K562 (cell line): ENCODE measurements at places on chromosomes 7 and 10.

DNA sequence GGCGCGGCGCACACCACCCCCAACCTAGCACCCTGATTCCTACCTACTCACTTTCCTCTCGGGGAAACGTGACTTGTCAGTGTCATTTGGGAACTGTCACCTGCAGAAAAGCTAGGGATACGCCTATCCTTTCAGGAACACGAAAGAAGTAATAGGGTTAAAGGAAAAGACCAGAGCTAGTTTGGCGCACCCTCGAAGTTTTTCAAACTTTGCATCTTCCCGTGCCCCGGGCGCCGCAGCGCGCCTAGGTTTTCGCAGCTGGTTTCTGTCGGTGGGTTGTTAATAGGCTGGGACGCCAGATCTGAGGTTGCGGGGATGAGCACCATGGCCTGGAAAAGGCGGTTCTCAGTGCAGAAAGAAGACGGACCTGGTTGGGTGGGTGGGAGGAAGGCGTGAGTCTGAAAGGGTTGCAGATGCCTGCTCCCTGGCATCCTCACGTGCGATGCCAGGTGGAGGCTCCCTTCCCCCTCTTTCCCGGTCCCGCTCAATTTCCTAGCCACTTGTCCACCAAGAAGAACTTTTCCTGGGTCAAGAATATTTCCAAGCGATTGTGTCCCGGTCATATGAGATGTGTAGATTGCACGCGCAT is 568 bp upstream of the MEOX2 start:
- H3K27ac ChIP-seq, result no peak overlapping the region
- H3K36me3 ChIP-seq, result no peaks in the 10 kb centered on the region
- no peaks in the 10 kb centered on the region for H3K4me1 ChIP-seq
- DNase-seq, result no peak

- no peak for DNase-seq
- H3K27ac ChIP-seq, result no peak overlapping the region
- no peaks in the 10 kb centered on the region for H3K36me3 ChIP-seq
- peaks cover 95% of the 10 kb centered on the region for H3K27me3 ChIP-seq
- no peak overlapping the region for H3K4me3 ChIP-seq
- no peaks in the 10 kb centered on the region for H3K4me1 ChIP-seq
Observed at GRCh38 chr7:151696721-151697514, 177.2 kb upstream of the RHEB start.

DNA sequence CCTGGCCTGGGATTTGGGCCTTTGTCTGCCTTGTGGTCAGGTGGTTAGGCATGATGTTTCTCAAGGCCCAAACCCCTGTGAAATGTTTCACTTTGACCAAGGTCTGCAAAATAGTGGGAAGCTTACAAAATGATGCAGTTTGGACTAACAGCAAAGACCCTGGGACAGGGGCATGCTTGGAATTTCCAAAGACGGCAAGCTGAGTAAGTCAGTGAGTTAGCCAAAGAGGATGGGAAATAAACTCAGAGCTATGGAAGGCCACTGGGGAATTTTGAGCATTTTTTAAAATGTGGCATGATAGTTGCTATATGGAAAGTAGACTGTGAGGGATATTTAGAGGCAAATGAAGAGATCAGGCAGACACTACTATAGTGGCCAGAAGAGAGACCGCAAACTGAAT is 31.6 kb upstream of the PPP1R3C start:
- no peaks in the 10 kb centered on the region for H3K4me1 ChIP-seq
- H3K4me3 ChIP-seq, result no peak overlapping the region
- H3K27me3 ChIP-seq, result no peaks in the 10 kb centered on the region; the same call in 2 of the 3 replicates
- no peak for DNase-seq
- no peaks in the 10 kb centered on the region for H3K36me3 ChIP-seq
- no peak overlapping the region for H3K27ac ChIP-seq

DNA sequence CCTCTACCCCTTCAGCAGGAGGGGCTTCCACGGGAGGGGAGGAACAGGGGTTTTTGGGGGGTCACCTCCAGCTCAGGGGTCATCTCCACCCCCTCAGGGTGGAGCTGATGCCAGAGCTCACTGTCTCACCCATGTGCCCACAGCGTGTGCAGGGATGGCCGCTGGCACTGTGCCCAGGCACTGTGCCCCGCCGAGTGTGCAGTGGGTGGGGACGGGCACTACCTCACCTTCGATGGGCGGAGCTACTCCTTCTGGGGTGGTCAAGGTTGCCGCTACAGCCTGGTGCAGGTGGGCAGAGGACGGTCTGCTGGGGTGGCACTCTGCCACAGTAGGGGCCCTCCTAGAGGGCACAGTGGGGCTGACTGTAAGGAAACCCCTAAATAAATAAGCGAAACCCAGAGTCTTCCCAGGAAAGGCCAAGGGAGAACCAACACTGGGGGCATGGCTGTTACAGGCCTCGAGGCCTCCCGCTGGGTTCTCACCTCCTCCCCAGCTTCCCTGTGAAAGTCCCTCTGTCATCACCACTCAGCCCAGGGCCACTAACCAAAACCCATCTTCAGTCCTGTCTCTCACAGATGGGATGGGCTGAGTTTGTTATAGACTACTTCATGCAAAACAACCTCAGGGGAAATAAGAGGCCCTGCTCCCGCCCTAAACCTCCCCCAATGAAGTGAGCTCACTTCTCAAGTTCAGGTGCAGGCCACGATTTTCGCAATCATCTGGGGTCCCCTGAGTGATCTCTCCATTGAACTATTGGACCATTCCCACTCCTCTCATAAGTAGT is 7.4 kb upstream of the ZNF467 start:
- H3K36me3 ChIP-seq, result no peaks in the 10 kb centered on the region
- H3K4me3 ChIP-seq, result no peak overlapping the region
- H3K4me1 ChIP-seq, result no peaks in the 10 kb centered on the region; the same call in 2 of the 3 replicates
- no peak for DNase-seq
- H3K27me3 ChIP-seq, result peaks cover 5% of the 10 kb centered on the region

DNA sequence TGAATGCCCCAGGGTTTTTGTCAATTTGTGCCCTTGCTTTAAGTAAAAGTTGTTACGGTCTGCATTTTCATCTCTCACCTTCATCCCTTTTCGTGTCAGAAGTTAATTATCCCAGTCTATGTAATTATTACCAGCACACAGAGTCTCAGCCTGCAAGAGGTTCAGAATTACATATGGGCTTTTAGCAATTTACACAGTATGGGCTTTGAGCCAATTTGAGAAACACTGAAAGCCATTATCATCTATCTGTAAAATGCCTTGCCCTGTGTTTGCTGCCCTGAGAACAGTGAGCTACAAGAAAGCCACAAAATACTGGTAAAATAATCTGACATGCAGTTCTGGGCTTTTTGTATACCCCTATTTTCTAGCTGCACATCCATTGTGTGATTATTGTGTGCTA is 125.6 kb upstream of the STEAP4 start:
- H3K27me3 ChIP-seq, result no peaks in the 10 kb centered on the region
- no peak overlapping the region for H3K27ac ChIP-seq
- H3K4me1 ChIP-seq, result no peaks in the 10 kb centered on the region
- no peak for DNase-seq
- H3K36me3 ChIP-seq, result no peaks in the 10 kb centered on the region
- H3K4me3 ChIP-seq, result no peak overlapping the region

DNA sequence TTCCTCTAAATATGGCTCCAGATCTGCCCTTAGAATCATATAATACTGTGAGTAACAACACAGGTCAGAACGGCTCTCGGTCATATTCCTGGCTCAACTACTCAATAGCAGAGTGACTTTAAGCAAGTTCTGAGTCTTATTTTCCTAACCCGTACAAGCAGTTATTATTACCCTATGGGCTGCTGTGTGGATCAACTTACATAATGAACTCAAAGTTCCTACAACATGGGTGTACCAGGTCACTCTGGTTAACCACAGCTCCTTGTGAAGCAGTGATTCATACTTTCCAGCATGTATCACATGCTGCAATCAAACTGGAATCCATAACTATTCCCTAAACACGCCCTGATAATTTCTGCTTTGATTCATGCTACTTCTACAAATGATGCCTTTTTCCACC is 107.3 kb downstream of the LRRN3 start:
- H3K27me3 ChIP-seq, result no peaks in the 10 kb centered on the region
- no peak overlapping the region for H3K4me3 ChIP-seq
- no peaks in the 10 kb centered on the region for H3K4me1 ChIP-seq
- H3K36me3 ChIP-seq, result no peaks in the 10 kb centered on the region

DNA sequence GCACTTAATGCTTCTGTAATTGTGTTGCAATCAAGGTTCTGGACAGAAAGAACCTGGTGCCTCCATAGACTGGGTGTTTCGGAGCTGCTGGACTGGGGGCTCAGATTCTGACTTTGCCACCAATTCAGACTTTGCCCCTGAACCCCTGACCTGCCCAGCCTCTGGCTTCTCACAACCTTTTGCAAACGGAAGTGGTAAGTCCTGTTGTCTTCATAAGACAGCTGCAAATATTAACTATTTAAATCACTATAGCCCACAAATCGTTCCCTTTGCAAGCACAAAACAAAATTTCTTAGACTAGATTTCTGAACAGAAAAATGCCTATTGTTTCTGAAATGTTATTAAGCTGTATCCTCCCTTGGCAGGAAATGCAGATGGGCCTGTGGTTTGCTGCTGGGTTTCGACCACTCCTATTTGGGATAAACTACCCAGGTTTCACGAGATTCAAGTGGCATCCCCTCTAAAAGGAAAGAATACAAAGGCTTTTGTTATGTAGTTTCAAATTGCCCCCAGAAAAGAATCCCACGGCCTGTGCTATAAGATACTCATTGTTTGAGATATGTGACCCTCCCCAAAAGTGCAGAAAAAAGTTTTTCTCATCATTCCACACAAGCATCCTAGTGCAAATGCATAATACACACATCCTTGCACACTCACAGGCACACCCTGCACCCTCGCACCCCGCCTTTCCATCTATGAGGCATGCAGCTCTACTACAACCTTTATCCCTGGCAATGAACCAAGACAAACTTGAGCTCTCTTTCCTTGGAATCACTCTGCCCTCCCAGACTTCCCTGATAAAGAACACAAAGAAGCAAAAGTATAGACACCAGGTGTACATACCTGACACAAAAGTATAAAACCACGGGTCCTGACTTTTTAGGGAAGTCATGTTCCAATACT is 209.1 kb downstream of the PRPF18 start:
- no peak for DNase-seq
- H3K27me3 ChIP-seq, result peaks cover 28% of the 10 kb centered on the region
- H3K4me1 ChIP-seq, result no peaks in the 10 kb centered on the region
- no peak overlapping the region for H3K4me3 ChIP-seq

DNA sequence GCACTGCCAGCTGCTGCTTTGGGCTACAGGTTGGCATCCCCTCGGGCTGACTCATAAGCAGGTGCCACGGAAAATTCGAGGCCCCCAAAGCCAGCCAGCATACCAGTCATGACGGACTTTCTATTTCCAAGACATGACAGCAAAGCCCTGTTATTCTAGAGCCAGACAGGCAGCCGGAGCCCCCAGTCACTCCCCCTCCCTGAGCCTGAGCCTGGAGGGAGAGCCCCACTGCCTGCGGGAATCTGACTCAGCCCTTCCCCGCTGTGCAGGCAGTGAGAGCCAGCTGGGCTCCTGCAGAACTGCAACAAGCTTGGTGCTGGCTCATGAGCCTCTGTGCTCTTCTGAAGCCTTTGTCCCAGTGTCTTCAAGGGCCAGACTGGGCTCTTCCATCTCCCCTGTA is 15.8 kb downstream of the BTBD16 start:
- no peak overlapping the region for H3K4me3 ChIP-seq
- no peak for DNase-seq
- H3K4me1 ChIP-seq, result no peaks in the 10 kb centered on the region
- no peaks in the 10 kb centered on the region for H3K36me3 ChIP-seq
- no peak overlapping the region for H3K27ac ChIP-seq
- H3K27me3 ChIP-seq, result no peaks in the 10 kb centered on the region; the same call in 1 of the 2 replicates

GRCh38 chr10:65846541-65846940 is 1079.3 kb upstream of the LRRTM3 start:
- no peaks in the 10 kb centered on the region for H3K4me1 ChIP-seq
- H3K36me3 ChIP-seq, result no peaks in the 10 kb centered on the region
- no peak overlapping the region for H3K27ac ChIP-seq
- H3K4me3 ChIP-seq, result no peak overlapping the region
- DNase-seq, result no peak

GRCh38 chr10:125084614-125085257 is 75.6 kb downstream of the CTBP2 start:
- peaks cover 6% of the 10 kb centered on the region for H3K4me1 ChIP-seq
- no peak overlapping the region for H3K4me3 ChIP-seq
- no peak overlapping the region for H3K27ac ChIP-seq
- peaks cover 54% of the 10 kb centered on the region; the same call in 2 of the 3 replicates for H3K36me3 ChIP-seq
- DNase-seq, result no peak
- H3K27me3 ChIP-seq, result no peaks in the 10 kb centered on the region

- peaks cover 3% of the 10 kb centered on the region; the same call in 1 of the 2 replicates for H3K4me1 ChIP-seq
- no peak for DNase-seq
- H3K27me3 ChIP-seq, result peaks cover 72% of the 10 kb centered on the region
- H3K36me3 ChIP-seq, result no peaks in the 10 kb centered on the region
Observed at GRCh38 chr7:157540020-157540419, 203.2 kb downstream of the DNAJB6 start.

- H3K36me3 ChIP-seq, result peaks cover 17% of the 10 kb centered on the region; the same call in 2 of the 3 replicates
- no peak for DNase-seq
- H3K4me3 ChIP-seq, result peak overlapping the region; percentile 69
- peak overlapping the region; percentile 97 for H3K27ac ChIP-seq
- H3K27me3 ChIP-seq, result no peaks in the 10 kb centered on the region
- H3K4me1 ChIP-seq, result peaks cover 43% of the 10 kb centered on the region
Observed at GRCh38 chr7:44998153-44998871, 1.7 kb upstream of the CCM2 start.

DNA sequence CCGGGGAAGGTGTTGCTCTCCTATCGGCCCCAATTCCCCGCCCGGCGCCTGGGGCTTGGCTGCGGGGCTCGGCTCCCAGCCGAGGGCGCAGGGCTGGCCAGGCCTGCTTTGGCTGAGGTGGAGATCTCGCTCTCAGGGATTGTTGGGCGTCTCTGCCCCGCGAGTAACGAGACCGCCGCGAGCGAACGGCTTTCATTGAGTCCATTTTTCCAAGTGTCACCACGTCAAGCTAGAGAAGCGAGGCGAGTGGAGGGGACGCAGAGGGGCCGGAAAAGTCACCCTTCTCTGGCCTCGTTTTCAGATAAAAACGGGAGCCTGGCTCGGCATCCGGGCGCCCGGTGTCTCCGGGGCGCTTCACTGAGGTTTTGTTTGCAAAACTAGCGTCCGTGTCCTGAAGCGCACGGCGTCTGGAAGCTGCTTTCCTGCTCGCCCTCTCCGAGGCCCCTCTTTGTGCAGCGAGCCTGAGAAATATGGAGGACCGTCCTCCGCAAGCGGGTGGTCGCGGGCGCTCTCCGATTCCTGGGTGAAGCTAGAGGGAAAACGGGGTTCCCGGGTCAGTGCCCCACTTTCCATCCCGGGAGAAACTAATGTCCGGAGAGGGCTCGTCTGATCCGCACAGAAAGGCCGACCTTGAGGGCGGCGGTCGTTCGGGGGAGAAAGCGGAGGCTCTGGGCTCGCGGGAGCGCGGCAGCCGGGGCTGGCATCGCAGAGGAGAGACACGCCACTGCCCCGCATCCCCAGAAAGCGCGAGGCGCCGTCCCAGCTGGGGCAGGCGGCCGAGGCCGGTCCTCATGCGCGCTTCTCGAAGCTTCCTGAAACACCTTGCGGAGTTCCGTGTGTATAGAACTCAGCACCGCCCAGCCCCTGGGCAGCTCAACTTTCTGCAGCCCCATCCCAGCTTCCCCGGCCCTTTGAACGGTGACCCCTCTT is 3.5 kb upstream of the EN2 start:
- H3K4me1 ChIP-seq, result peaks cover 37% of the 10 kb centered on the region
- no peak for DNase-seq
- H3K27me3 ChIP-seq, result peaks cover 74% of the 10 kb centered on the region
- H3K4me3 ChIP-seq, result no peak overlapping the region
- H3K27ac ChIP-seq, result no peak overlapping the region

GRCh38 chr10:87092376-87092860 is 2.2 kb downstream of the GLUD1 start:
- no peak for DNase-seq
- peaks cover 6% of the 10 kb centered on the region for H3K4me1 ChIP-seq
- no peaks in the 10 kb centered on the region for H3K27me3 ChIP-seq
- H3K36me3 ChIP-seq, result peaks cover 35% of the 10 kb centered on the region; the same call in 2 of the 3 replicates
- H3K27ac ChIP-seq, result 0 out of 3 replicates have a peak overlapping the region, but pooled peaks have one; percentile 94
- peak overlapping the region; percentile 68 for H3K4me3 ChIP-seq
